ENCODE measurements at places on chromosomes 4 and X.

GRCh38 chr4:96916711-96917110, 1076.8 kb downstream of the PDHA2 start:
- DNase-seq, result no peak

- DNase-seq, result no peak
Measured at GRCh38 chrX:145821291-145821897, 3.8 kb downstream of the SLITRK2 start.

GRCh38 chr4:181181331-181181730, 1061.9 kb upstream of the TENM3 start:
- no peak for DNase-seq

DNA sequence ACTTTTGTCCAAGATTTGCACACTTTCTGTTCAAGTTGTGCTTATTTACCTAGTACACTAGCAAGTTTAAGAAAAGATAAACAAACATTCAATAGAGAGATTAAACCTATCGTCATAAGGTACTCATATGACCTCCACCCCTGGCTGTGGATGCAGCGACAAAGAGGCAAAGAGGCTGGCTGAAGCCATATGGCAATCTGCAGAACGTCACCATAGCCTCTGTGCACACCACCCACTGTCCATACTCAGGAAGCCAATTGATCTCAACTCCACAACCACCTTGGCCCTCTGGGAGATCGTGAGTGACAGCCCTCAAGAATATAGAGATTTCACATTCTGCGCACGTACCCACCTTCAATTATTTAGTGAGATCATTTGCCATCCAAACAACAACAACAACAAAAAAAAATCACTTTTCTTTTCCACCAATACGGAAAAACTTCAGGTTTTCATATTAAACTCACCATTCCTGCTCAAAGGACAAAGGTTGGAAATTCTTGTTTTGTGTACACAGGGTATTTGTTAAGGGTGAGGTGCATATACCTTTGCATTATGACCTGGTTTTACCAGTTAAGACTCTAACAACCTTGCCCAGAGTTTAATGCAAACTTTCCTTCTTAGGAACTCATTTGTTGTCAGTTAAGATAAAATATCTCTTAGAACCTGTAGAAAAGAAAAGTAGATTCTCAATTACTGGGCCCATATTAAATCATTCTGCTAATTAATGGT, 243.0 kb upstream of the FSTL5 start:
- DNase-seq, result no peak

DNA sequence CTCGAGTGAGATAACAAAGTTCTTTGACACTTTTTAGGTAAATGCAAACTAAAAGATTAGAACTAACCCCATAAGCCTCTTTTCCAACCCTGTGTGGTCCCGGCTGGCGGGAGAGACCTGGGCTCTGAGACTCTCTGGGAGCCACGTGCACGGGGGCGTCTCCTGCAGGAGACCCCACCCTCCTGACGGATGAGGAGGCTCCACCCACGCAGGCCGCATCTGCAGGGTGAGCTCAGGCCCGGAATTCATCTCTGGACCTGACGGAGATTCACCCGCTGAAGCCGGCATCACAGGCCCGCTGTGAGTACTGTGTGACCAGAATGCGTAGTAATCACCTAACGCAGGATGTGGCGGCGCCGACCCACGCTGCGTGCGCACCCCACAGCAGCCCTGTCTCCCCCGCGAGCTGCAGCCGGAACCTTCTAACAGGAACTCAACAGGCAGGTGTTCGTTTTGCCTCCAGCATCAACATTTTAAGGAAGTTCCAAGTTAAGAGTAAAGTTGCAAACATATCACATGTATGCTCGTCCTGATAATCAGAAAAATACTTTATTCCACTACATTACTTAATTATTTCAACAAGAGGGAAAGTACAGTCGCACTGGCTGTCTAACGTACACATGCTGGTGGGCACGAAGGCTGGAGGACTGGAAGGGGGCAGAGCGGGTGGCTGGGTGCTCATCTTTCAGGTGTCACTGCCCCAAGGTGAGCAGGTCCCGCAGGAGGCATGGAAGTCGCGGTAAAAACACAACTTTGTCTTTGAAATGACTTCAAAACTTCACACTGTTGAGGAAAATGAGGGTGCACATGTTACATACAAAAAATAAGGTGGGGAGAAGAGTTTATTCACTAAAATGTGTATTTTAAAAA, 44.5 kb downstream of the FGFRL1 start:
- peak; percentile 88 for DNase-seq

DNA sequence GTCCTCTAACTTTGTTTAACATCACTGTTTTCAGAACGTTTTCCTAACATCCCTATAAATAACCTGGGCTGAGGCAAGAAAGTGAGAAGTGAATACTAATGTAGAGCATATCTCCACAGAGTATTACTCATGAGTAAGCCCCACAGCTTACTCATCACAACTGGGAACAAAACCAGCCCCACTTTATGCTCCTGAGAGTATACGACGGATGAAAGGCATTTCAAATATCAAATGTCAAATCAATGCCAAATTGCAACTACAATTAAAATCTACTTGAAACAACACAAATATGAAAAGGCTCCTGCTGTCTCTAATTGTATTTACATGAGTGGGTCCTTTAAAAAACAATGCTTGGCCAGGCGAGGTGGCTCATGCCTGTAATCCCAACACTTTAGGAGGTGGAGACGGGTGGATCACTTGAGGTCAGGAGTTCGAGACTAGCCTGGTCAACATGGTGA, 41.2 kb downstream of the SH3RF1 start:
- DNase-seq, result no peak

DNA sequence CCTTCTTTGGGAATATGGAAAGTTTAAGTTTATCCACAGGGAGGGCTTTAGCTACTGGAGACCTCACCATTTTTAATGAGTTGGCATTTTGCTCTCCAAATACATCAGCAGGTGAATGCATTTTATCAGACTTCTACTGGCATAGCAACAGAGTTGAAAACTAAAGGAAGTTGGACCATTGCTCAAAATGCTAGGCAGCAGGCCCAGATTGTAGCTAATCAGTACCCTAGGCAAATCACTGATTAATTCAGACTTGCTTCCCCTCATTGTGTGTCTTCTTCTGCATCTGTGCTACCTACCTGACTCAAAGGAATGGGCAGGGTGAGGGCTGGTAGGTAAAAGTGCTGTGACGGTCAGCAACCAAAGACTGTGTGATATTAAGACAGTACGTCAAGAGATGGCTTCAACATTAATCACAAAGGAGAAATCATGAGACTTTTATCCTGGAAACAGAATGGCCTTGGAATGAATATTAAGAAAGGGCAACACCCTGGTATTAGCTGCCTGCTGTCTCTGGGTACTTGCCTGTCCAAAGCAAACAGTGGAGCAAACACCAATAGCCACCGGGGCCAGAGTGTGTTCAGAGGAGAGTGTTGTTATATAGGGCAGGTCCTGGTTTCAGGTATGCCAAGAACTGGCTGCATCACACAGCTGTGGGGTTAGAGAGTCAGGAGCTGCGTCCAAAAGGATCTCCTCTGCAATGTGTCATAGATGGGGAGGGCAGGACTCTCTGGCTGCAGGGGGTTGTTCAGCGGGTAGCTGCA, 17.1 kb upstream of the SMIM20 start:
- DNase-seq, result no peak

- DNase-seq, result no peak
Measured at GRCh38 chr4:138689187-138689586, 326.4 kb upstream of the NOCT start.
